Naive thymus-derived CD8-positive, alpha-beta T cell (primary cell): ENCODE measurements at places on chromosomes 12 and 14.

- no peak for DNase-seq
These were observed 12.9 kb downstream of the COL2A1 start for GRCh38 chr12:47991106-47992061.

DNA sequence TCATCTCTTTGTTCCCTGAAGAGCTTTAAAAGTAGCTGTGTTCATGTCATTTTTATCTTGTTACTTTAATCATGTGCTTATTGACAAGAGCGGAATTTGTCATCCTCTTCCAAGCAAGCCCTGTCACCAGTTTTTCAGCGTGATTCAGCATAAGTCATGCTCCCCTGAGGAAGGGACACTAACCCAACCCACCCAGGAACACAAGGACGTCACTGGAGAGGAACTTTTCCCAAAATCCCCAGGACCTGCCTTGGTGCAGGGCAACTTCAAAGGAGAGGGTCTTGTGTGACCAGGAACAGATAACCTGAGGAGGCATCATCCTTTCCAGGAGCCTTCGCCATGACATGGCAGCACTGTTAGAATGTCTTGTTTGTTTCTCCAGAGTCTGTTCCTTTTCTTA is 107.1 kb upstream of the DIO3 start:
- DNase-seq = no peak

- no peak for DNase-seq
These were observed 101.9 kb upstream of the ADAMTS20 start for GRCh38 chr12:43653917-43654316.

DNA sequence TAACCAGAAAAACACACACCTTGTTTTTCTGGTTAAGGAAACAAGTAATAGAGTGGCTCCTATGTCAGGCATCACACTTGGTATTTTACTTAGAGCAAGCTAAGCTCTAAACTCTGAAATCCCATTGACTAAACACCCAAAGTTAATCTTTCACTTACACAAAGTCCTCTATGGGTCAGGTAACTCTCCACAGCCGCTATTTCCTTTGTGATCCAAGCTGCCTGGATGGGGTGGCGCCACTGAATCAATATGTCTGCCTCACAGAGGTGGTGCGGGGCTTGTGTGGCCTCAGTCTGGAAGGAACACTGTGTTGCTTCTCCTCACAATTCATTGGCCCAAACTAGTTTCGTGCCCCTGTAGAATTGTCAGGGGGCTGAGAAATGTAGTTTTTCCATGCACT is 160.0 kb upstream of the E2F7 start:
- DNase-seq = no peak

DNA sequence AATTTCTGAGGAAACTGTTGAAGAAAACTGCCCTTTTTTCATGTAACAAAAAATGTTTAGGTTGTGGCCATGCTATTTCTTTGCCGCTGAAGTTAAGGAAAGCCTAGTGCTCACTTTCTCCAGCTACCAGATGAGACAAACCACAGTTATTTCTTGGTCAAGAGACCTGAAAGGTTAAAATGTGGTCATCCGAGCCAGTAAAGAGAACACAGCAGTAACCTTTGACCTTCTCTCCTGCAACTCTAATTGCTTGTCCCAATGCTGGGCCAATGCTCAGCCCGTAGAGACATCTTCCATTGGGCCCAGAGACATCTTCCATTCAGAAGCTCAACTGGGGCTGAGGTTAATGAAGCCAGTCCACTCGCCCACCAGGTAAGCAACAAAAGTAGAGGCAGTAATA is 109.8 kb upstream of the CPSF6 start:
- DNase-seq = no peak

GRCh38 chr12:25372002-25372401 is 121.3 kb upstream of the KRAS start:
- DNase-seq = no peak

DNA sequence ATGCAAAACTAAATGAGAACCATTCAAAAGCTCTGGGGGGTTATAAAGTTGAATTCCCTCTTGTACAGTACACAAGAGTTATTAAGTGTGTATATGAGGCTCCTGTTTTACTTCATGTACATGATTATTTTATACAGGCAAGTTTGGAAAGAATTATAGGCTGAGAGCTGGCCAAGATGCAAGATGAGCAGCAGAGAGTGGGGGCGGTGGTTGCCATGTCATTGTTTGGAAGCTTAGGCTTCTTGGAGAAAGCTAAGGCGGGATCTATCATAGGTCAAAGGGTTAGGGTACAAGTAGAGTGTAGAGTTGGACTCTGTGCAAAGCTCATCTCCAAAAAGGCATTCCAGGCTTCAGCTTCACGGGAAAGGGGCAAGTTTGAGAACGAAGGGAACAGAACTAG is 297.1 kb upstream of the TBX3 start:
- DNase-seq = no peak

GRCh38 chr14:92759679-92760523 is 11.5 kb upstream of the LGMN start:
- DNase-seq = no peak

DNA sequence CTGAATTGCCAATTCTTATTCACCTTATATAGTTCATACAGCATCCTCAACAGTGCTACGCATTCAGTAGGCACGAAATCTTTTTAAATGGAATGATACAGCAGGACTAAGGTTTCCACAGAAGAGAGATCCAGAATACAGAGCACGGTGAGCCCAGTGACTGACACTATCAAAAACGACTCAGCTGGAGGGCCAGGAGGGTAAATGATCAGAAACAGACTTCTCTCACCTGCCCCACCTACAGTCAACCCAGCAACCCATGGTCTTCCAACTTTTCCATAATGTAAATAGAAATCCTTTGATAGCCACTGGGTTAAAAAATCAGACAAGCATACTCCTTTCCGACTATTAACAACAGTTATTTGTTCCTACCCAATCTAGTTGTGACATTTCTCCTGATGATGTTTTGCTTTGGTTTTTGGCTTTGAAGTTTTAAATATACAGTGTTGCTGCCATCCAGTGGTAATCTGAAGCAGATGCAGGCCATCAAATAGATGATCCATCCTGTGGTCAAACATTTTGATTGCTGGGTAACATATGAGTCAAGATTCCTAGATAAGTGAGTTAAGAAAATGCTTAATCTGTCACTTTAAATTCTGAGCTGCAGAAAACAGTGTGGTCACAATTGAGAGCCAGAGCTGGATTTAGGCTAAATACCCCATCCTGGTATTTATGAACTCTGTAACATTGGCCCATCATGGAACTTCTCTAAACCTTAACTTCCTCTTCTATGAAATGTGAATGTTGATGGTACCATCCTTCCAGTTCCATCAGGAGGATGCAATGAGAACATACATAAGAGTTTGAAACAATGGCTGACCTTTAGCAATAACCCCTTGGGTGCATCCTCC is 42.0 kb downstream of the GPHB5 start:
- DNase-seq = no peak

GRCh38 chr12:22729957-22730443 is 105.0 kb downstream of the ETNK1 start:
- DNase-seq = no peak

GRCh38 chr14:81122326-81122725 is 98.4 kb downstream of the GTF2A1 start:
- DNase-seq = no peak

DNA sequence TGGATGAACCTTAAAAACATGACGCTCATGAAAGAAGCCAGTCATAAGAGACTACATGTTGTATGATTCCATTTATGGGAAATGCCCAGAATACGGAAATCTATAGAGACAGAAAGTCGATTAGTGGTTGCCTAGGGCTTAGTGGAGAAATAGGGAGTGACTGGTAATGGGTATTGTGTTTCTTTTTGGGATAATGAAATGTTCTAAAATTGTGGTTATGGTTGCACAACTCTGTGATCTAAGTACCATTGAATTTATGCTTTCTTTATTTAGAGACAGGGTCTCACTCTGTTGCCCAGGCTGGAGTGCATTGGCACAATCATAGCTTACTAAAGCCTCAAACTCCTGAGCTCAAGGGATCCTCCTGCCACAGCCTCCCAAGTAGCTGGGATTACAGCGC is 8.0 kb downstream of the RBMS2 start:
- DNase-seq = no peak

DNA sequence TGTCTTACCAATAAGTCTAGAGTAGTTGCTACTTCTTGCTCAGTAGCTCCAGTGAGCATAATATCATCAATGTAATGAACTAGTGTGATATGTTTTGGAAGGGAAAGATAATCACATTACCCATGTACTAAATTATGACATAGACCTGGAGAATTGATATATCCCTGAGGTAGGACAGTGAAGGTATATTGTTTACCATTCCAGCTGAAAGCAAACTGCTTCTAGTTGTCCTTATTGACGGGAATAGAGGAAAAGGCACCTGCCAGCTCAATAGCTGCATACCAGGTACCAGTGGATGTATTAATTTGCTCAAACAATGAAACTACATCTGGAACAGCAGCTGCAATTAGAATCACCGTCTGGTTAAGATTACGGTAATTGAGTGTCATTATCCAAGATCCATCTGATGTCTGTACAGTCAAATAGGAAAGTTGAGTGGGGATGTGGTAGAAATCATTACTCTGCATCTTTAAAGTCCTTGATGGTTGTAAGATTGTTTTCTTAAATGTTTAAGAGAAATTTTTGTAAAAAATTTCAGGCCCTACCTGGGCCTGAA is 100.0 kb upstream of the ARHGAP5 start:
- no peak for DNase-seq

GRCh38 chr12:124442772-124443445 is 124.5 kb downstream of the NCOR2 start:
- no peak for DNase-seq

DNA sequence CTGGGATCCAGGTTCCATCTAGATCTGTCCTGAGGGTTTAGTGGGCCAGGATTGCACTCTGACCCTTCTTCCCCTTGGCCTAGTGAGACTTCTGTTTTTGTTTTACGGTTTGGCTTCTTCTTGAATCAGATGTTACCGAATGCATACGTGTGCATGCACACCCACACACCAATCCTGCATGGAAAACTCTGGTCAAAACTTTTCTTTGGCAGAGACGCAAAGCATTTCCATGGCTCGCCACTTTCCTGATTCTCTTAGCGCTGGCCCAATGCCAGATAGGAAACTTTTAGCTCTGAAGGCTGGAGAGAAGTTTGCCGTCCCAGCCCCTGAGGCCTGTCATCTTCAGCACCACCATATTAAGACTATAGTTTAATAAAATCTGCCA is 67.4 kb upstream of the ACTN1 start:
- no peak for DNase-seq

DNA sequence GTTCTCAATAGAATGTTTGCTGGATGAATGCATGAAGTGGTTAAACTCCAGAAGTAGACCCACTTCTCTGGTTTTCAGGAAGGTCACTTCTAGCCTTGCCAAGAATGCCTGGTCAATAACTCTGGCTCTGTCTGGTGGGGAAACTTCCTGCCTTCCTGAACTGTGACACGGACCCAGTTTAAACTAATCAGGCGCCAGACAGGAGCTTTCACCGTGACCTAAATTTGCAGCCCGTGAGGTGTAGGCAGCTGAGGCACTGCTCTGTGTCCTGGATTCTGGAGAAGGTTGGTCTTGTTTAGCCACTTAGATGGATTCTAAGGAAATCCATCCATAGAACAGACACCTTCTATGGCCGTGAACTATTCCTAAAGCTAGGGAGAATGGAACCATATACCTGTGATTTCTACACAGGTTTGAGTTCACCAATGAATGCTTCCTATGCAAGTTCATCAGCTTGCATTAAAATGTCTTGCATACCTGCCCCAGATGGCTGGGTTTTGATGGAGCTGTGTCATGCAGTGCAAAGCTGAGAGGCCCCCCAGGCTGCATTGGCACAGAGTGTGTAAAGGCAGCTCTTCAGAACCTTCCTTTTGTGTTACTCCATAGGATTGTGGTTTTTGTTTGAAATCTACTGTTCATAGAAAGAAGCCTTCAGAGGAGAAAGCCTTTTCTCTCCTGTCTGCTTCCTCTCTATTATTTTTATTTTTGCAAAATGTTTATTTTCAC is 4.4 kb downstream of the CHST11 start:
- no peak for DNase-seq

DNA sequence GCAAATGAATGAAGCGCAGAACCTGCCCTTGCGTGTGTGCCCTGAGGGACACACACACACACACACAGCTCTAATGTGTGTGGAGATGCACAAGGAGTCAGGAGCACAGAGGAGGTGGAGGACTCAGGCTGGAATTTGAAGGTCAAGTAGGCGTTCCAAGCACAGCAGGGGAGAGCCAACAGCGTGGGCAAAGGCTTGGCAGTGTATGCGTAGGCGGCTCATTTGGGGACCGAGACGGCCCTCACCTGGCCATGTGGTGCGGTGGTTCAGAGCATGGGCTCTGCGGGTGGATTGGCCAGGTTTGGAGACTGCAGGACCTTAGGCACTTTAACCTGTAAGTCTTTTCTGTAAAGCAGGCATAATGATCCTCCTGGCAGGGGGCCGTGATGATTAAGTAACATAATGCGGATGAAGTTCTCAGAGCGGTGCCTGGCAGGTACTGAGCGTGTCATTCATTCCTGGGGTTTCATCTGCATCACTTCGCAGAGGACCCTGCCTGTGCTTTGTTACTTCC is 69.5 kb upstream of the SLC24A4 start:
- DNase-seq = no peak

- DNase-seq = no peak
These were observed 8.6 kb downstream of the ARHGAP9 start for GRCh38 chr12:57470970-57471656.

- no peak for DNase-seq
These were observed 647.5 kb downstream of the C12orf50 start for GRCh38 chr12:87381742-87382141.

DNA sequence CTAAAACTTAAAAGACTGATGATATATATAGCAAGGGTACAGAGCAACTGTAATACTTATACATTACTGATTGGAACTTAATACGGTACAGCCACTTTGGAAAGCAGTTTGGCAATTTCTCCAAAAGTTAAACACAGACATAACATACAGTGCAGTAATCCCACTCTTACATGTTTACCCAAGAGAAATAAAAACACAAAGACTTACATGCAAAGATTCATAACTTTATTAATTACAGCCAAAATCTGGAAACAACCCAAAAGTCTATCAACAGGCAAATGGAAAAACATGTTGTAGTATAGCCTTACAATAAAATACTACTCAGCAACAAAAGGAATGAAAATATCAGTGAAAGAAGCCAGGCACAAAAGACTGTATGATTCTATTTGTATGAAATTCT is 84.6 kb downstream of the GARIN6 start:
- DNase-seq = no peak
